ENCODE measurements at places on chromosomes 5 and 9.

DNA sequence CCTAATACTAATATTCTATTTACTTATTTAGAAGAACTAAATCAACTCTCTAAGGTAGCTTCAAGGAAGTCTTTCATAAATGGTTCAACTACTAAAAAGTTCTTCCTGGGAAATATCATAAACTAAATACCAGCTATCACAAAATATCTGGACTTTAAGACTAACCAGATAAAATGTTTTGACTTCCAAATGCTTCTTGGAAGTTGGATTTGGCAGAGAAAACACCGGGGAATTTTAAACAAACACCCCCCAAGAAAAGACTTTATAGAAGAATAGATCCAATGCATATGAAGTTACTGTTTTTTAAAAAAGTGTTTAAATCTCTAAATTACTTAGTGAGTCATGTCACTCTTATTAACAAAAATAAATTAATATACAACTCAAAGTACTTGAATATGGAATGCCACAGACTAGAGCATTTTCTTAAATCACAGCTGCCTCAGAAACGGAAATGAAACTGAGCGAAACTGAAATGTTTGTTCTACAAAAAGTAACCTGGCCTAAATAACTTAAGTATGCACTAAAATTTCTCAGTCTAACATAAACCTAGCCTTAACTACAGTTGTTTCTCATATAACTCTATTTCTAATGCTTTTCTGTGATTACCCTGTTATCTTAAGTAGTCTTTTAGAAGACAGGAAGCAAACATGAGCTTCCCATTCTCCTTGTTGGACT lies 6.8 kb downstream of the ABCA1 start:
- no peak for DNase-seq

DNA sequence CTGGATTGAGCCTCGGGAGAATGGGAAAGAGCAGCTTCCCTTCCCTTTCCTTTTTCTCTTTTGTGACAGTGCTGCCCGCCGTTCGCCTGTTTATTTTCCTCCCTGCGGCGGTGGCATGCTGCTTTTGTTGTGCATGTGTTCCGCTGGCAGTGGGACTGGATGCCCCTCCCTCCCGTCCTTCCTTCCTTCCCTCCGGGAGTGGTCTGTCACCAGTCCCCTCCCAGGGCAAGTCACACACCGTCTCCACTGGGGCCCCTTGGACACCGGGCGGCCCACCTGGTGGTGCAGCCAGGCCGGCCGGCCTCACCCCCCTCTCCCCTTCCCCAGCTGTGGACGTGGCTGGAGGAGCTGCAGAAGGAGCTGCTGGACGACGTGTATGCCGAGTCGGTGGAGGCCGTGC lies 214.7 kb downstream of the TRIO start:
- DNase-seq: no peak

DNA sequence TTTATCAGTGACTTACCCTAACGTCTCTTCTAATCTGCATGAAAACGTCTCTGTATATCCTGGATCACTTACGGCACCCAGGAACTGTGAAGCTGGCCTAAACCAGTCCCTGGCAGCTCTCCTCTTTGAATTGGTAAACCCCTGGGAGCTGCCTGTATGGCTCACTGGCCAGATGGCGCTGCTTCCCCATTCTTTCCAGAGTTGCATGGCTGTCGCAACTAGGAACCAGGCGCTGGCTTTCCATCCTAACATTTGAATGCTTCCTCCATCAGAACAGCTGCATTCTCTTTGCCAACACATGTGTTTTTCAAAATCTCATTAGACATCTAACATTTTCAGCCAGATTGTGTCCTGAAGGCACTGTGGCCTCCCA lies 8.0 kb upstream of the PCA3 start:
- no peak for DNase-seq

DNA sequence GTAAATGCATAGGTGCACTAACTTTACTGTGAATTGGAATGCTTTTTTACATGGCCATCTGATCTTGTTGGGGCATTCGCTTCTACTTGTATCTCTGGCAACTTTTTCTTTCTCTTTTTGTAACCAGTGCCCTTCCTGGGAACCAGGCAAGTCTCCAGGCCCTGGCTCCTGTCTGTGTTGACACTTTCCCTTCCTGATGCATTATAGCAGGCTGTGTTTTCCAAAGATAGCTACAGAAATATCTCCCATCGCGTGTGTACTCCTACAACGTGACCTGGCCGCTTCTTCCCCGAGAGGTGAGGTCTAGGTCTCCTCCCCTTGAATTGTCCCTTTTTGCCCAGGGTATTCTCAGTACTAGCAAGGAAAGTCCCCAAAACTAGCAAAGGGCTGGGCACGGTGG lies 81.1 kb upstream of the SPIN1 start:
- no peak for DNase-seq

DNA sequence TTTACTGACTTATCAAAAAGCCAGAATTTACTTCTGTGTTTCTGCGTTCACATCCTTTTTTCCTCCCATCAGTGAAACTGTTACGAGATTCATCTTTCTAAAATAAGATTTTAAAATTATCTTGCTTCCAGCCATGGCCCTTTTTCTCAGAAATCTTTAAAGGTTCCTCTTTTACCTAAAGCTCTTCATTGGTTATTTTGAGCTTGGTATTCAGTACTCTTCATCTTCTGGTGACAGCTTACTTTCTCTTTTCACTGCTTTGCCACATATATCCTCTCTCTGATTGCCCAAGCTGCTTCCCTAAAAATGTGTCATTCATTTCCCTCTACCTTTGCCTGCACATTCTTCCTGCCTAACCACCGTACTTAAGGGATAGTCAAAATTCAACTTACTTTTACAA lies 32.3 kb downstream of the TGFBR1 start:
- no peak for DNase-seq

GRCh38 chr5:137619191-137619870 lies 116.6 kb downstream of the KLHL3 start:
- DNase-seq: no peak

GRCh38 chr5:88660264-88660946 lies 222.6 kb downstream of the MEF2C start:
- no peak for DNase-seq

GRCh38 chr5:39533749-39534148 lies 109.0 kb upstream of the DAB2 start:
- no peak for DNase-seq

GRCh38 chr5:144177548-144177947 lies 6.9 kb downstream of the KCTD16 start:
- DNase-seq: no peak
